ENCODE measurements at places on chromosomes 1 and 21. TPM values are rescaled to one million over a fixed set of nuclear protein-coding genes. Genes with fewer than 3 reads are reported as not detected.

Gene SPATA21
- total RNA-seq: not detected

DNA sequence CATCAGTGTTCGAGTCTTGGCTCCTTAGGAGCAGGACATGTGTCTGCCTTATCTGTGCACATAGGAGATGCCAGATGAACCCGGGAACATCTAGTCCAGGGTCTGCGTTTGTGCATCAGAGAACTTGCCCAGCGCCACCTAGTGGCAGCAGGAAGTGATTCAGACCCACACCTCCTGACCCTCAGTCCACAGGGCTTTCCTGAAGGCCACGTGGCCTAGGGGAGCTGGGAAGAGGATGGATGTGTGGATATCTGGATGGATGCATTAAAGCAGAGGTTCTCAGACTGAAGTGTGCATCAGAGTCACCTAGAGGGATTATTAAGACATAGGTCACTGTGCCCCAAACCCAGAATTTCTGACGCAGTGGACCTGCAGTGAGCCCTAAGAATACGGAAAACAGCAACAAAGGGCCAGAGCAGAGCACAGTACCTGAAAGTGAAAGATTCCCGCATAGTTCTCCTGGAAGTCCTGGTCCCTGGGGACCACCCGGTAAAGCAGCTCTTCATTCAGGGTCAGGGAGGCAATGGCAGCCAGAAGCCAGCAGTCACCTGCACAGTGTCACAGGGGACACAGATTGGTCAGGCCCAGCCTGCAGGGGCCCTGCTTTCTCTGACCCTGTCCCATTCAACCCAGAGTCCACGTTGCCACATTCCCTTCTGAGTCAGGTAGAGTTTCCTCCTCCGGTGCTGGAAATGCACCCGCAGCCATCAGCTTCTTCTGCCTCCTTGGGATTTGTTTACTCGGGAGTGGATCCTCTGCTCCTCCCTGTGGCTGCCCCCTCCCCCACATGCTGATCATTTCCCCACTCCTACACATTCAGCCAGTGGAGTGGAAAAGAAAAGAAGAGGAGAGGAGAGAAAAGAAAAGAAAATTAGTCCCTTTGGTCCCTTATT is 37.0 kb downstream of the CAPN8 start:
- DNase-seq: peak; percentile 18

GRCh38 chr1:67869233-67869632 is 36.0 kb upstream of the GNG12 start:
- DNase-seq: no peak

DNA sequence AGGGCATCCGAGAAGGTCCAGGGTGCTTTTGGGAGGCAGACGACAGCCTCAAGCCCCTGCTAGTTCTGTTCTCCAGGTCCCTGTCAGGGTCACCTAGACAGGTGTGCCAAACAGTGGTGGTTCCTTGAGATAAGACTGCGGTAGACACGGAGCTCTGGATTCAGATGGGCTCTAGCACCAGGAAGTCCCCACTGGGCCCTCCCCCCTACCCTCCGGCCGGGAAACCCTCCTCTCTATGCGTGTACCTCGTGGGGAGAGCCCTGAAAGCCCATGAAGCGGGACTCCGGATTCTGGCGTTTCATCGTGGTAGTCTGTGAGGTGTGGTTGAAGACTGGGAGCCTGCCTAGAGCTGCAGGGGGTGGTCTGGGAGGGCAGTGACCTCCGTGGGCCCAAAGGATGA is 2.1 kb upstream of the KCNA2 start:
- DNase-seq: no peak

DNA sequence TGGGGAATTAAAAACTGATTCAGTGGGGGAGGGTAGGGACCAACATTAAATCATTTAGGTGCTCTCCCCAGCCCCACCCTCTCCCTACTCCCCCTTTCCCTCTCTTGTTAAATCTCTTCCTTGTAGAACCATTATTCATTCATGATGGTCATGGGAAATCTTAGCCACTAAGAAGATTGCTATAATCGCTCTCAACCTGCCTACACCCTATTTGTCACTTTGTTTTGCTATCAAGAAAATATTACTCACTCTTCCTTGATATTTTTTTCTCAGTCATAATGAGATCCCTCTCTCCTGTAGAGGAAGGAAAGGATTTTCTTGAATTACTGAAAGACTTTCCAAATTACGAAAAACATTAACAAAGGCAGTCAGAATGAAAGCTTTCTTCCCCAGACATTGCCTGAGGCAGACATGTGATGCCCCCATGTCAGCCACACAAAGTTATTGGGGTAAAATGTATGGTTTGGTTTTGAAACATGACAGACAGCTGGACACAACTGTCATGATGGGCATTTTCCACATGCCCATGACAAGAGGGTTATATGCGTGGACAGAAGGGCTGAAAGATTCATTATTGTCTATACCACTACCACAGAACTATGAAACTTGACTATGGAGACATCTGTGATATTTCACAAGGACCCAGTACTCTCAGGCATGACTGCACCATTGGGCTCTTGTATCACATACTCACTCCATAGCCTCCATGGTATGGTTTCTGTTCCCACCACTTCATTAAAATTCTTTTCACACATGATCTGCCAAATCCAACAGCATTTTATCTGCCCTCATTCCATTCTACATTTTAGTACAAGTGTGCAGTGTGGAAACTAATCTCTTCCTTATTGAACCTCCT is 420.1 kb downstream of the DISC1 start:
- no peak for DNase-seq

GRCh38 chr1:232806186-232806510 is 932 bp downstream of the MAP10 start:
- no peak for DNase-seq

All from SJSA1 (cell line).